Left cardiac atrium (tissue), 4 donors: ENCODE measurements at places on chromosomes 2 and 18.

GRCh38 chr2:216211614-216212145, 102.5 kb downstream of the XRCC5 start:
- no peak for DNase-seq

DNA sequence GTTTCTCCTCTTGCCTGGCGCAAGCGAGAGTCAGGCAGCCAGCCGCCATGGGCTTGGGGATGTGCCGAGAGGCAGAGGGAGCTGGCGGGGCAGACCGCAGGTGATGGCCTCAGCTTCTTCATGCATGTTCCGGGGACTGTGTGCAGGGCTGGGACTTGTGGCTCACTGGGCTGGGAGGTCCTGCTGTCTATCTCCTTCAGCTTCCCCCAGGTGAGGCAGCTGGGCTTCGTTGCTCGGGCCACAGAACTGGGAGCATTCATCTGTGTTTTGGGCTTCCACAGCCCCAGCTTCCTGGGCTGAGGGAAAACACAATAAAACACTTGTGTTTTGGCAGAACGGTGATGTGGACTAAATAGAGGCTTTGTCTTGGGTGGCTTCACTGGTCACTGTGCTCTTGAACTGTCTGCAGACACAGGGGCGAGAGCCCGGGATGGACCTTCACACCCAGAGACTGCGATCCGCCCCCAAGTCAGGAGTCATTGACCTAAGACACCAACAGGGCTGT, 93.5 kb downstream of the DYSF start:
- no peak for DNase-seq

DNA sequence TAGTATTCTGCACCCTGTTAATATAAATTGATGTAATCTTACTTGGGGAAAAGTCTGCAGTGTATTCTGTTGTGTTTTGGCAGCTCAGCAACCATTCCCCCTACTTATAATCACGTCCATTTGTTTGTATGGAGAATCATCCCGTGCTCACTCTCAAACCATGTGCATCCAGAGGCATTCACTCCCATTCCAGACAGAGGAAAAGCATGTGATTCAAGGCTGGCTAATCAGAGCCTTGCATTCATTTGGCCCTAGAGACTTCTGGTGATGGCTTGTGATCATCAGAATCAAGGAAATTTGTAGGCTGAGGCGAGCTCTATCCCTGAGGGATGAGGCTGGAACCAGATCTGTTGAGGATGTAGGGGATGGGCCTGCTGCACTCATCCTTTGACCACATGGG, 5.1 kb upstream of the WIPF1 start:
- DNase-seq = no peak

DNA sequence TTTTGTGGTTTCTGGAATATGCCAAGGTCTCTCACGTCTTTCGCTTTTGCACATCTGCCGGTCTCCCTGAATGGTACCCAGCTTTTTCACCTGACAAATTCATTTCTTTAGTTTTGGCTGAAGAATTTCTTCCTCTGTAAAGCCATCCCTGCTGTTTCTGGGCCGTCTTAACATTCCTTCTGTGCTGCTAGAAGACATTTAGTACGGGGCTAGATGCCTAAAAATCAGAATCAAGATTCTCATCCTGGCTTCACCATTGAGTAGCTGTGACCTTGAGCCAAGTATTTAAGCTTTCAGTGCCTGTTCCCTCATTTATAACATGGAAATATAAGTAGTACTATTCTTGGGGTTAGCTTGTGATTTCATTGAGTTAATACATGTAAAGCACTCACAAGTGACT, 6.4 kb upstream of the BCL2 start:
- no peak for DNase-seq

- no peak for DNase-seq
These were observed 737 bp upstream of the RNF181 start for GRCh38 chr2:85594715-85595300.

DNA sequence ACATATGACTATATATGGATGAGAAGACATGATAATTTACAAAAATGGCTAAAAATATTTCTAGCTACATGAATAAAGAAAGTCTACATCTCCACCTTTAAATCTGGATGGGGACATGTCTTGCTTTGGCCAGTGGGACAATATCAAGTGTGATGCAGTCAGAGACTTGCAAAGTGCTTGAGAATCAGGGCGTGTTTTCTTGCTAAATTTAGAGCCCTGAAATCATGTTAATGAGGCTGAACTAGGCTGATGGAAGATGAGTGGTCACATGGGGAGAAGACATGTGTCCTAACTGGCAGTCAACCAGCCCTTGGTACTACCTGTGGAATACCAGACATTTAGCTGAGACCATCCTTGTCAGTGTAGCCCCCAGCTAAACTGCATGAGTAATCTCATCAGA, 278.5 kb upstream of the RGPD4 start:
- no peak for DNase-seq

DNA sequence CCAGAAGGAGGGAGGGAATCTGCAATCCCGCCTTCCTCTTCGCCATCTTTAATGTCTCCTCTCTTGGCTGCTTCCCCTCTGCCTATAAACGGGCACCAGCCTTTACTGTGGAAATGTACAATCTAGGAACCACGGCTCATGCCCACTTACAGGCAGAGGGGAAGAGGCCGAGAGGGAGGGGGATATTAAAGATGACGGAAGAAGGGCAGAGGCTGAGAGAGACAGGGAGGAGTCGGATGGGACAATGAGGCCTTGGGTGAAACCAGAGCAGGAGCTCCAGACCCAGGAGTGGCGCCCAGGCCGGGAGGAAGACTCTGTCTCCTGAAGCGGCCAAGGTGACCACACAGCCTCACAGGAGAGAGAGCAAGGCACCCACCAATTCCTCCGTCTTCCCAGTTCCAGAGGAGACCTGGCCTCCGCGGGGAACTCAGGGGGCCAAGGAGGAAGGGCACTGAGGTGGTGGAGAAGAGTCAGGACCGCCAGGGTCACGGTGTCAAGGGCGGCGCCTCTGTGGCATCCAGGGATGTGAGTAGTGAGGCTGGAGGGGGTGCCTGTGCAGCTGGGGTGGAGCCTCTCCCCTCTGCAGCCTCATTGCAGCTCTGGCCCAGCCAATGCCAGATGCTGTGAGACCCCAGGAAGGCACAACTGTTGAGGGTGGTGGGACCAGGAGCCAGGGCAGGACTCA, 67.8 kb downstream of the CIB4 start:
- peak; percentile 14 for DNase-seq

DNA sequence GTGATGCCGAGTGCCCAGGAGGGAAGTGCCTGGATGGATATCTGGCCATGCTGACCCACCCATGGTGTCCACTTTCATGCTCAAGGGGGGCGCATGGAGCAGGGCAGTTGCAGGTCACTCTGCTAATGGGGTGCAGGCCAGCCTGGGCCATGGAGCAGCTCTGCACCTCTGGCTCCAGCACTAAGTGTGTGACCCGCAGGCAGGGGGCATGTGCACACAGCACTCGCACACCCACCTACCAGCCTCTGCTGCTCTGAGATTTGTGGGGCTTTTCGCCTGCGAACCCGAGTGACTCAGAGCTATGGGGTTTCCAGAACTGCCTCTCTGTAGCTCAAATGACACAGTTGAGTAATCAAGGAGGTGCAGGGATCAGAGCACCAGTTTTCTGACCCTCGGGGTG, 66.2 kb downstream of the CYP26B1 start:
- DNase-seq = no peak

GRCh38 chr18:66209656-66210055, 394.2 kb downstream of the CDH19 start:
- no peak for DNase-seq

- DNase-seq = no peak
These were observed 1.7 kb downstream of the RTN4 start for GRCh38 chr2:55048508-55049042.

DNA sequence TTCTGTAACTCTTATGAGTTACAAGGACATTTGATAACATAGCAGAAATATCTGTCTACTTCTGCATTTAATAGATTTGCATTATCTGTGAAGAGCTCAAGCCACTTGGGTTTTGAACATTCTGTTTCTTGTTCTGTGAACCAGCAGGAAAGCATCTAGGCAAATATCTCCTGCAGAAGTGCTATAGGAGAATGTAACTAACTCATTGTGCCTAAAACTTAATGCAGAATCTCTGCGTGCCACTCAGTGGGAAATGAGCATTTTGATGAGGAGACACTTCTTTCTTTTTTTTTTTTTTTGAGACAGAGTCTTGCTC, 63.5 kb downstream of the MYOM1 start:
- DNase-seq = no peak

GRCh38 chr18:76203552-76203951, 291.5 kb downstream of the ZNF516 start:
- no peak for DNase-seq

DNA sequence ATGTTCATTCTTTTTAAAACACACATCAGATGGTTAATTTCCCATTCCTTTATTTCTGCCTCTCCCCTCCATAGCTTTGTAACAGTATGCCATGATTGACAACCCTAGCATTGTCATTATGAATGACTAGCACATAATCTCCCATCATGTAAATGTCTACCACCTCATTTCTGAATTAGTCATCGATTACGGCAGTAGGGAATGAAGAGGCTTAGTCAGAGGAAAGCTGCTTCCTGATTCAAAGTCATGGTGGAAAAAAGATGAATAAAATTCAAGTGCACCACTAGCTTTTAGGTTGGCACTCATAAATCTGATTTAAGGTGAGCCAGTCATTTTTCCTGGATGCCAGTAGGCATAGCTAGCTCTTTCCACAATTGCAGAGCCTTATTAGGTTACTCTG, 19.1 kb upstream of the ACMSD start:
- no peak for DNase-seq

- DNase-seq = no peak
These were observed 429.3 kb upstream of the VRK2 start for GRCh38 chr2:57617318-57617717.

DNA sequence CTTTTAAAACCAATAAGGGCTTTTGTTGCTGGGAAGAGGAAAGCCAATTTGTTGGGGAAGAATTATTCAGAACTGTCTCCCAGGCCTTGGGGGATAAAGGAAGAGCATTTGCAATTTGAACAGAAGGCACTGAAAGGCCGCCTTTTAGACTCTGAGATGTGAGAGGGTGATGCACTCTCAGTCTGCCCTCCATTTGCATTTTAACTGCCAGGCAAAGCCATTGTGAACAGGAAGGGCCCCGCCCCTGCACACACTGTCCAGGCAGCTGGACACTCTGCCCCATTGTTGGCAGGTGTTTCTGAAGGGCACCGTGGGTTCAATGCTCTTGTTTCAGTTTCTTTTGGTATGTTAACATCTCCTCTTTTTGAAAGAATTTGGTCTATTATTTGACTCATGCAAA, 169.5 kb upstream of the COPS8 start:
- DNase-seq = no peak

- DNase-seq = no peak
These were observed 314.8 kb upstream of the HS6ST1 start for GRCh38 chr2:128633501-128633900.

DNA sequence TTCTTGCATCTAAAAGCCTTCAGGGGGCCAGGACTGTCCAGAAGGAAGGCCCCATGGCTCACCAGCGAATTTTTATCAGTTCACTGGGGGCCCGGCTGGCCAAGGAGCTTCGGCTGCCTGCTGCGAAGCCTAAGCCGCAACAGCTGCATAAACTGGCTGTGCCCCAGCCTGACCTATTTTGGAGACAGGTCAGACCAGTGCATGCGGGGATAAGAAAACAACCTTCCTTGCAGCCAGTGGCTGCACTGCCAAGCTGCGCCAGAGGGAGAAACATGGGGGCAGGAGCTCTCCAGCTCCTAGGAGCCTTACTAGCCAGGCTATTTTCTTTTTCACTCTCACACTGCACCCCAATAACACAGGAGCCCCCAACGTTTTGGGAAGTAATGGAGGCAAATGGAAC, 15.2 kb downstream of the PAX3 start:
- no peak for DNase-seq

GRCh38 chr2:169619946-169620345, 35.8 kb downstream of the PPIG start:
- no peak for DNase-seq

DNA sequence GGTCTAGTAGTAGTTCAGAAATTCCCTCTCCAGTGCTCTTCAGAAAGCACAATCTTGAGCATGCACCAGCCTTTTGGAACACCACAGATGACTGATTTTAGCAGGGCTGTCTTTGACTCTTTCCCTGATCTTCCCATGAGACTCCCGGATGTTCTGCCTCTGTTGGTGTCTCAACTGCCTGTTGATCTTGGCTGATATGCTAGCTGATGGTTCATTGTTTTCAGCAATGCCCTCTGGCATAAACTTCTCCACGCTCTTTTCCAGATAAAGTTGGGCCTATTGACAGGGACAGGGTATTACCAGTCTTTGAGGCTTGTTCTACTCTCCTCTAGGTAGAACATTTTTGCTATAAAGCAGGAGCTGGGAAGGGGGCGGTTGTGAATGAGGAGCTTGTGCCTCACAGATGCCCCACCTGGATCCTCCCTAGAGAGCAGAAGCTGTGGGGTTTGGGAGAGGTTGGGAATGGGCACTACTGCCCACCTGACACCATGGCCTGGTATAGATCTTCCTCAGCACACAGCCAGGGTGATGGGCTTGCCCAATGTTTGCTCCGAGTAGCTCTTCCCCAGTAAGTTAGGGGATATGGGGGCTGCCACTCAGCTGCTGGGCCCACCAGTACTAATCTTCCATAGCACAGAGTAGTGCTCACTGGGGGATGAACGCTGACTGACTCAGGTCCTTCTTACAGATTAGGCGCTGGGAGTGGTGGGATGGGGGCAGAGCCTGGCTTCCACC, 111.3 kb downstream of the PTGR3 start:
- no peak for DNase-seq

DNA sequence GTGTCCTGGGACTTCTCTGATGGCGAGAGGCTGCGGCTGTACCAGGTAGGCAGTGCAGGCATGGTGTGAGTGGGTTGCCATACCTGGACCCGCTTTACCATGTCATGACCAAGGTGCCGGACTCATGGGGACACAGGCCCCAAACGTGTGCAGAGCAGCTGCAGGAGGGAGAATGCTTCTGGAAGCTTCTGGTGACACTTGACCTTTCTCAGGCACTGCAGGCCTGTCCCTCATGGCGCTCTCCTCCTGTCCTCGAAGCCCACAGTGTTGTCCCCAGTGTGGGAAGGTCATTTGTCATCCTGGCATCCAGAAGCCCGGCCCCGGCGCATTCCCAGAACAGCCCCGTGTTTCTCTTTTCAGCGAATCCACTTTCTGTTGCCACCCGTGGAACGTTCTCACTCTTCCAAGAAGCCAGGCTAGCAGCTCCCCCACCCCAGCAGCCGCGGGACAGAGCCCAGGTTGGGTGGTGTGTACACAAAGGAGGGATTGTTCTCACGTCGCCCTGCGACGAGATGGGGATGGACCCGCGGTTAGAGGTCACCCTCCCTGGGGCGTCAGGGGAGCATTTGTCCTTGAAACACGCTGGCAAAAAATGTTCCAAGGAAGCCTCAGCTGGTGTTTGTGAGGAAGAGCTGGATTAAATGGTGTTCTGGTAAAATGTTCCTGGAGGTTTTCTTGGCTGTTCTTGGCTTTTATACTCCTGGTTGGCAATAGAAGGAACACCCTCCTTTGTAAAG, 43.7 kb downstream of the SH3BP4 start:
- DNase-seq = no peak

- DNase-seq = no peak
These were observed 80.1 kb downstream of the CSRNP3 start for GRCh38 chr2:165549619-165550018.

GRCh38 chr2:218859988-218860831, 605 bp downstream of the WNT6 start:
- DNase-seq = no peak

- no peak for DNase-seq
These were observed 214.2 kb downstream of the MTX2 start for GRCh38 chr2:176483476-176483875.
